Peyer's patch (tissue), 4 donors: ENCODE measurements at places on chromosomes 7 and 10. TPM values are rescaled to one million over a fixed set of nuclear protein-coding genes. Genes with fewer than 3 reads are reported as not detected.

DNA sequence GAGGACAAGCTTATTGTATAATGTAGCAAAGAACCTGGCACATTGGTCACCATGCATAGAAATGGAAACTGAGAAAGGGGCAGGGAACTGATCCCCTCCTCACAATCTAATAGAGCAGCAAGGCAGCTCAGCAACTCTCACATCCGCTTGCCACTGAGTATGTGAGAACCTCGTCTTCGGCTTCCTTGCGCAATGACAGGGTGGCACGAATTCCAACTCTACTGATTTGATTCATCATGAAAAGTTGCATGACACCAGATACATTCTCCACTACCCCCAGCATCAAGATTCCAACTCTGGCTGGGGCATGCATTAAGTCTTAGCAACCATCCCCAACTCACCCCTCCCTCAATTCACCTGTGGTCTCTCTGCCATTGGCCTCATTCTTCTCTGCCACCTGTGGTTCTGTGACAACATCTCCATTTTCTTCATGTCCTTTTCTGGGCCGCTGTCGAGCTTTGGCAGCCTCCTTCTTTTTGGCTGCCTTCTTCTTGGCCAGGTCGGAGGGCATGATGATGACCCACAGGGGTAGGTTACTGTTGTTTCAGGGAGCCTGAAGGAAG lies 976 bp downstream of the ABCF2 start:
- H3K4me3 ChIP-seq: peak overlapping the region; percentile 55
- H3K27me3 ChIP-seq: no peaks in the 10 kb centered on the region
- DNase-seq: no peak
- no peaks in the 10 kb centered on the region for H3K36me3 ChIP-seq
- H3K27ac ChIP-seq: peak overlapping the region; percentile 75

DNA sequence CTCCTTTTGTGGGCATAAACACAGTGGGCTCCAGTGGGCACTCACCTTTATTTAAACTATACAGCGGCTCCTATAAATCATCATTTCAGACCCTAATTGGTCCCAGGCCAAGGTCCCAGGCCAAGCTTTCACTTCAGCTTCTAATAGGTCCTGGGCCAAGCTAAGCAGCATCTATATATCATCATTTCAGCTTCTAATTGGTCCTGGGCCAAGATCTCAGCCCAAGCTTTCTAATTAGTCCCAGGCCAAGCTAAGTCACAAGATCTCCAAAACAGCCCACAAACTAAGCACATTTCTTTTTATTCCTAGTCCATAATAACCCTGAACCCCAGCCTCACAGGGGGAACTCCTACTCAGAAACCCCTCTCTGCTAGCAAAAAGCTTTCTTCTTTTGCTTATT lies 47.1 kb downstream of the ZNF680 start:
- no peak for DNase-seq
- no peaks in the 10 kb centered on the region for H3K36me3 ChIP-seq
- no peak overlapping the region for H3K4me3 ChIP-seq
- H3K4me1 ChIP-seq: no peaks in the 10 kb centered on the region
- no peak overlapping the region for H3K27ac ChIP-seq

GRCh38 chr10:113348694-113349093 lies 204.2 kb upstream of the HABP2 start:
- no peak overlapping the region for H3K4me3 ChIP-seq
- no peak for DNase-seq
- no peaks in the 10 kb centered on the region for H3K4me1 ChIP-seq
- no peaks in the 10 kb centered on the region for H3K27me3 ChIP-seq

DNA sequence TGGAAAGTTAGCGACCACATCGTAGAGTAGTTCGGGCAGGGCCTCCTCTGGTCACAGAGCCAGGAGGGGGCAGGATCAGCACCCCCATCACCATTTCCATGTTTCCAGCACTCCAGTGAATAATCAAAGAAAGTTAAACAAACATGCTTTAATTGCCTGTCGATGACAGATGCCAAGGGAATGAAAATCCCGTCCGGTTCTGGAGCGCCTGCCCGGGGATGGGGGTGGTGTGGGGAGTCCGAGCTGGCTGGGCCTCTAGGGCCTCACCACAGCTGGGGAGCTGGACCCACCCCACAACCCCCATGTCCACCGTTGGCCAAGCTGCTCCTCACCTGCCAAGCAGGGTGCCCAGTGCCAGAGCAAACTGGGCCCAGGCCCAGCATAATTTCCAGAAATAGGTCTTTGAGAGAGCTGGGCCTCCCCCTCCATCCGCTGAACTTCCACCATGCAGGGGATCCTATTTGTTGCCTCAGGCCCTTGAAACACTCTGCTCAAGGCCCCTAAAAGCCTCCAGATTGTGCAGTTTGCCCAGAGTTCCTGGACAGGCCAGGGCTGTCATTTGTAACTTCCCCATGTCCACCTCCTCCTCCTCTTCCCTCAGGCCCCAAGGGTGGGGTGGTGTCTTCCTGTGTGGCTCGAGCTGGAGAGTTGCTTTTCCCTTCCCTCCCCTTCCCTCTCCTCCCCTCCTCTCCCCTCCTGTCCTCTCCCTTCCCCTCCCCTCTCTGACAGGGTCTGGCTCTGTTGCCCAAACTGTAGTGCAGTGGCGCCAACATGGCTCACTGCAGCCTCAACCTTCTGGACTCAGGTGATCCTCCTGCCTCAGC lies 101.0 kb downstream of the MYL10 start:
- no peaks in the 10 kb centered on the region for H3K27me3 ChIP-seq
- no peak for DNase-seq
- no peak overlapping the region for H3K27ac ChIP-seq
- no peaks in the 10 kb centered on the region for H3K36me3 ChIP-seq
- H3K4me3 ChIP-seq: no peak overlapping the region

CCDC146 gene
- total RNA-seq: 38.8 TPM

DNA sequence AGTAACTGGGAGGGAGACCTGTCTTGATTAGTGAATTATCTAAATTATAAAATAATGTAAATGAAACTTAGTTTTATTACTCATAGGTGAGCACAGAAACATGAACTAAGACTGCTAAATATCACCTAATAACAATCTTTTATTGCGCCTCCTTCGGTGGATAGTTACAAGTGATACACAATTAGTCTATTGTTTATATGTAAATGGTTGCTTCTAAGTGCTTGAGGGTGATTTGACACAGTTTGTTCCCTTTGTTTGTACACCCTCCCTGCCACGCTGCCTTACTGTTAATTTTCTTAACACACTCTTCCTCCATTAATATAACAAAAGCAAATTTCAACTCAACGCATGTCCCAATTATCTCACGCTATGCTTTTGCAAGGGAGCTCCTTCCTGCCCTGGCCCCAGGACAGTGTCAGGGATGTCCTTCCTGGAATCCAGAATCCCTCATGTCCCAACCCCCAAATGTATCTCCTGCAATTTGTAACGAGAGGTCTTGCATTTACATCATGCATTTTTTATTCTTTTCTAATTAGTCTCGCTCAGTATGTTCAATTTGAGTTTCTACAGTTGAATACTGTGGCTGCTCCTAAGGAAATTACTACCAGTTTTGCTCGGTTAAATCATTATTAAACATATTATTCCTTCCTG lies 4.2 kb downstream of the NPSR1 start:
- H3K4me1 ChIP-seq: no peaks in the 10 kb centered on the region
- H3K4me3 ChIP-seq: no peak overlapping the region
- H3K27me3 ChIP-seq: no peaks in the 10 kb centered on the region
- no peaks in the 10 kb centered on the region for H3K36me3 ChIP-seq

GRCh38 chr10:8172604-8173003 lies 118.1 kb downstream of the GATA3 start:
- no peak for DNase-seq
- no peaks in the 10 kb centered on the region for H3K4me1 ChIP-seq
- H3K27me3 ChIP-seq: no peaks in the 10 kb centered on the region
- H3K4me3 ChIP-seq: no peak overlapping the region

GCK gene
- not detected for total RNA-seq

HOXA10 gene
- 22.4 TPM for total RNA-seq

GRCh38 chr7:133750287-133750686 lies 376.9 kb upstream of the LRGUK start:
- no peaks in the 10 kb centered on the region for H3K27me3 ChIP-seq
- no peak overlapping the region for H3K27ac ChIP-seq
- no peaks in the 10 kb centered on the region for H3K4me1 ChIP-seq
- H3K36me3 ChIP-seq: no peaks in the 10 kb centered on the region
- DNase-seq: no peak
- no peak overlapping the region for H3K4me3 ChIP-seq

DNA sequence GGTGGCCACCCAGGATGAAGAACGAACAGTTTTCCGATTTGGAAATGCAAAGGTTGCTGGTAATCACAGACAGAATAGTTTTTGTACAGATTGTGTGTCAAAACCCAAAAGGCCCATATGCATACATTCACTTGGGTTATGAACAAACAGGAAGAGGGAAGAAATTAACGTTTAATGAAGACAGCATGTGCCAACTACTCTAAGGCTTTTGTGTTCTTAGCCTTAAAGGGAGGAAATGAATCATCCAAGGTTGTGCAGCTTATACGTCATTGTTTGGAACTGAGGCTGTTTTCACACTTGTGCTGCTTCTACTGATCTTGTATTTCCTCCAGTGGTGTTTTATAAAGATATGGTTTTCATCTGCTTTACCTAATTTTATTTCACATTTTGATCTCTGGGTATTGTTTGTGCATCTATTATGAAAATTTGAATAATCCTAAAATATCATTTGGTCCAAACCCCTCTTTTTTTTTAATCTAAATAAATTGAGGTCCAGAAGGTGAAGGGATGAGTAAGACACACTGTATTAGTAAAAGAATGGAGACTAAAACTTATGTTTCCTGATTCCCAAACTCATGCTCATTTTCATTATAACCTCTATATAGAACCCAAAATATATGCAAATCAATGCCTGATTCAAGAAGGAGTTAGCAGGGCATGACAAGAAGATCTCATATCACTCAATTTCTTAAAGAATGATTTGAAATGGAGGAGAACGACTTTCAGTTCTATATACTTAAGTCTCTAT lies 373.1 kb downstream of the THSD7A start:
- H3K4me3 ChIP-seq: no peak overlapping the region
- DNase-seq: no peak

GRCh38 chr7:75642810-75643486 lies 95.8 kb downstream of the HIP1 start:
- no peaks in the 10 kb centered on the region for H3K4me1 ChIP-seq
- no peaks in the 10 kb centered on the region for H3K27me3 ChIP-seq
- no peak overlapping the region for H3K27ac ChIP-seq
- no peaks in the 10 kb centered on the region for H3K36me3 ChIP-seq
- no peak overlapping the region for H3K4me3 ChIP-seq

DNA sequence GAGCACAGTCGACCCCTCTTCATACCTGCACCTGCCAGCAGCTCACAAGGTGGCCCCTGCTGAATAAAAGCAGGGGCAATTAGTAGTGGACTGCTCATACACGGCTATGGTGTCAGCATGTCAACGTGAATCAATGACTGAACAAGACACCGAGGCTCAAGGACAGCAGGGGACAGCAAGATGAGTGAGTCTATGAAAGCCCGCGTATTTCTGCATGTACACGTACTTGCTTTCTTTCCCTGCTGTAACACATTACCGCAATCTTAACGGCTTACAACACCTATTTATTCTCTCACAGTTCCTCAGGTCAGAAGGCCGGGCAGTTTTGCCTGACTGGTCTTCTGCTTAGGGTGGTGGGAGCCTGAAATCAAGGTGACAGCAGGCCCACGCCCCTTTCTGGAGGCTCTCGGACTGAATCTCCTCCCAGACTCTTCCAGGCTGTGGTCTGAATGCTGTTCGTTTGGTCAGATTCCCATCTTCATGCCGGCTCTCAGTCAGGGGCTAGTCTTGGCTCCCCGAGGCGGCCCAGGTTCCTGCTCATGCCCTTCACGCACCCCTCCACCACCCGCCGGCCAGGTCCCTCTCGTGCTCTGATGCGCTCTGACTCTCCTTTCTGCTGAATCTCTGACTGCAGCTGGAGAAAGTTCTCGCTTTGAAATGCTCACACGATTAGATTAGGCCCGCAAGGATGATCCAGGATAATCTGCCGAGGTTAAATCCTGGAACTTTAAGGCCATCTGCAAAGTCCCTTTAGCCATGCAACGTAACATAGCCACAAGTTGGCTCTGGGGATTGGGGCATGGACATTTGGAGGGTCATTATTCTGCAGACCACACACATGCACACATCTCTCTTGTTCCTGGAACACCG lies 7.8 kb upstream of the PPP2R2D start:
- DNase-seq: no peak
- no peaks in the 10 kb centered on the region for H3K27me3 ChIP-seq
- no peaks in the 10 kb centered on the region for H3K36me3 ChIP-seq
- H3K27ac ChIP-seq: no peak overlapping the region

SSC4D gene
- total RNA-seq: not detected

DNA sequence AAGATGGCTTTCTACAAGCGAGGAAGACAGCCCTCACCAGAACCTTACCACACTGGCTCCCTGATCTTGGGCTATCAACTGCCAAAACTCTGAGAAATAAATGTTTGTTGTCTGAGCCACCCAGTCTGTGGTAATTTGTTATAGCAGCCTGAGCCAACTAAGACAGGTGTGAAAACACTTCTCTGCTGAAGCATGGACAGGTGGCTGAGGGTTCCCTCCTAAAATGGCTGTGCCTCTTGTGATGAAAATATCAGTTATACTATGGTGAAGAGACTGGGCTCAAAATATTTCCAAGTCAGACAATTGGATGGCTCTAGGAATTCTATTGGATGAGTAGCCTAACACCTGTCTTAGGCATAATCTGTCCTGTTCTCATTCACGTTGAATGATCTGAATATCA lies 78.1 kb downstream of the CDK1 start:
- no peak for DNase-seq
- H3K27ac ChIP-seq: no peak overlapping the region

GRCh38 chr7:129865093-129865924 lies 87.5 kb downstream of the UBE2H start:
- H3K4me1 ChIP-seq: no peaks in the 10 kb centered on the region
- H3K36me3 ChIP-seq: no peaks in the 10 kb centered on the region
- no peak for DNase-seq
- no peaks in the 10 kb centered on the region for H3K27me3 ChIP-seq

SH2D4B gene
- total RNA-seq: not detected

DNA sequence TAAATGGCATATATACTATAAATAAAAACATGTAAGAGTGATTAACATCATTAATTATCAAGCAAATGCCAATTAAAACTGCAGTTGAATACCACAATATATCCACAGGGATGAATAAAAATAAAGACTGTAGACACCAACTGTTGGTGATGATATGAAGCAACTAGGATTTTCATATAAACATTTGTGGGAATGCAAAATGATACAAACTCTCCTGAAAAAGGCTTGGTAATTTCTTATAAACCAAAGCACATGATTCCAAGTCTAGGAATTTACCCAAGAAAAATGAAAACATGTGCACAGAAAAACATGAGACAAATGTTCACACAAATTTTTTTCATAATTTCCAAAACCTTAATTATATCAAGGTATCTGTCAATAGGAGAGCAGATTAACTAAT lies 448.1 kb downstream of the ETV1 start:
- no peak overlapping the region for H3K27ac ChIP-seq
- no peaks in the 10 kb centered on the region for H3K4me1 ChIP-seq
- no peak overlapping the region for H3K4me3 ChIP-seq
- DNase-seq: no peak

- peaks cover 33% of the 10 kb centered on the region for H3K4me1 ChIP-seq
- DNase-seq: no peak
- no peak overlapping the region for H3K27ac ChIP-seq
- H3K36me3 ChIP-seq: no peaks in the 10 kb centered on the region
- H3K27me3 ChIP-seq: peaks cover 55% of the 10 kb centered on the region
These were observed 1.5 kb upstream of the DLX5 start for GRCh38 chr7:97025983-97026714.

IFIT3 gene
- 16.4 TPM for total RNA-seq
